ENCODE measurements at places on chromosomes 13 and 19.

DNA sequence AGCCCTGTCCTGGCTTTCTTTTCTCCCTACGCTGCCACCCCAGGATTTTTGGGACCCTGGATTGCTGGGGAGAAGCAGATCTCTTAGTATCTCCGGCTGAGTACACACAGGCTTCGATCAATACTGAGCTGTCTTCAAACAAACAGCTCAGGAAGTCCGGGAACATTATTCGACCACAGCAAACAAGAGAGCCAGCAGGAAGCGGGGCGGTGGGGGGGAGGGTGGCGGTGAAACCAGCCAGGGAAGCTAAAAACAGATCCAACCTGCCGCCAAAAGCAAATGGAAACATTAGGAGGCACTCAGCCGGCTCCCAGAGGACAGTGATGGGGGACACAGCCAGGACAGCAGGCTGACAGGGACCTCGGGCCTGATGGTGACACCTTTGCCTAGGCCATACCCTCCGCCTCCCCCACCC, 12.2 kb upstream of the BCAM start:
- DNase-seq, result no peak

DNA sequence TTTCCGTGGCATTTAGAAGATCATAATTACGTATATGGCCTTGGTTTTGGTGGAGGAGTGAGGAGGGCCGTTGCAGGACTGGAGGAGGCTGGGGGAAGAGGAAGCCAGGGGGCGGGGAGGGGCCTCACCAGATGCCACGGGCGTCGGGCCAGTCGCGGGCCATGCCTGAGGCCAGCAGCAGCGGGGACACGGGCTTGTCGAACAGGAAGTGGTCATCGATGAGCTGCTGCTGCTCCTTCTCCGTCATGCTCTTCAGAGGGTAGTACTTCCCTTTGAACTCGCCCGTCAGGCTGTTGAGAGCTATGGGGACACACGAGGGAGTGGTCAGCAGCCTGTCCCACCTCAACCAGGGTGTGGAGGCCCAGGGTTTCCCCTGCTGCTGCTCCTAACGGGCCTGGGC, 11.1 kb downstream of the CKM start:
- no peak for DNase-seq

GRCh38 chr13:95920485-95920884, 132.7 kb downstream of the UGGT2 start:
- DNase-seq, result no peak

DNA sequence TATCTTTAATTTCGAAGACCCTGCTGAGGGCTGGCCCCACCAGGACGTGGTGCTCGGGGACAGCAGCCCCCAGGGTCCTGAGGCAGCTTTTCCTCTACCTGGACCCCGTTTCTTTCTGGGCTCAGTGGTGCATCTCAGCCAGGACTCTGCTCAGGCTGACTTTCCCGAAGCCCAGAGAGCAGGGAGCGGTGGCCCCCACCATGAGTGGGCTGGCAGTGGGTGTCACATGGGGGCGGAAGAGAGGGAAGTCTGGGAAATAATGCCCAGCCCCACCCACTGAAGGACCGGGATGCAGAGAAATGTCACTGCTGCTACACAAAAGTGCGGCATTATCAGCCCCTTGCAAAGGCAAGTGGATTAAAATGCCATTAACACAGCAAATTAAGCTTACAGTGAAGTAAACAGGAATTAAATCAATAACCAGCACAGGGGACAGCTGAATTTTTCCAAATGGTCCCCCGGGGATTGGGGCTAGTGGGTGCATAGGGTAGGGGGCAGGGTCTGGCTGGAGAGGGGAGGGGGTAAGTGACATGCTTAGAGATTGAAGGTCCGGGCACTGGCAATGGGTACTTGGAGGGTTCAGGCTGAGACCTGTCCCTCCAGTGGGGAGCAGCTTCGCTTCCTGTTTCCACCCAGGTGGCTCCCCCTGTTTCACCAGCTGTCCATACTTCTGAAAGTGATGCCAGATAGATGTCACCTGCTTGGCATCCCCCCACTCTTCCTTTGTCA, 177.3 kb downstream of the URI1 start:
- DNase-seq, result no peak

GRCh38 chr19:51242881-51243630, 7.8 kb upstream of the SIGLECL1 start:
- DNase-seq, result no peak

- no peak for DNase-seq
These were observed 35.5 kb downstream of the AP1M1 start for GRCh38 chr19:16233081-16233776.

- DNase-seq, result no peak
These were observed 640 bp upstream of the EPOR start for GRCh38 chr19:11384778-11385129.

GRCh38 chr19:18319591-18320135, 3.2 kb downstream of the LSM4 start:
- DNase-seq, result no peak

DNA sequence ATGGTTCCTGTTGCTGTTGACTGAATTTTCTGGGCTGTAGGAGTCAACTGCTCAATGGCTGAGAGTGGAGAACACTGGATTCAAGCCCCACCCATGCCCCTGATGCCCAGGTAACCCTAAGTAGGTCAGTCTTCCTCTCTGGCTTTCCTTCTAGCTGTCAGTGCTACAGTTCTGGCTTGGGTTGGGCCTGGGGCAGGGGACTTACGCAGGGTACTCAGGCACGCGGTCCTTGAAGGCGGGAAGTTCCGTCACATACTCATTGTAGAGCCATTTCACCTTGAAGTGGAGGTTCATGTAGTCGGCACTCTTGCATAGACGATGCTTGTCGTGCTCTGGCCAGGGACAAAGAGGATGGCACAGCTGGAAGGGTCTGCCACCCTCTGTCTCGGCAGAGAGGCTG, 55.6 kb downstream of the UNC13A start:
- no peak for DNase-seq

DNA sequence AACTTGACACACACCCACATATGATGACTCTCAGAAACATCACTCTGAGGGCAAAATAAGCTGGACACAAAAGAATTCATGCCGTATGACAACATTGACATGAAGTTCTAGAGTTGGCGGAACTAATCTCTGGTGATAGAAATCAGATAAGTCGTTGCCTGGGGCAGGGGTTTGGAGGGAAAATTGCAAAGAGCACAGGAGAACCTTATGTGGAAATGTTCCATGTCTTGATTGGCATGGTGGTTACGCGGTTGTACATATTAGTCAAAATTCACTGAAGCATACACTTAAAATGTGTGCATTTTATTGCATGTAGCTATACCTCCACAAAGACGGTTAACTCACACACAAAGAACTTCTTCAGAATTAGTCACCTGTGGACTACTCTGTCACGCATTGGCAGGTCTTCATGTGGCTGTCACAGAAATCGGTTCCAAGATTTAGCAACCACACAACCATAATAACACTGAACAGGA, 137.8 kb upstream of the GJB6 start:
- no peak for DNase-seq

DNA sequence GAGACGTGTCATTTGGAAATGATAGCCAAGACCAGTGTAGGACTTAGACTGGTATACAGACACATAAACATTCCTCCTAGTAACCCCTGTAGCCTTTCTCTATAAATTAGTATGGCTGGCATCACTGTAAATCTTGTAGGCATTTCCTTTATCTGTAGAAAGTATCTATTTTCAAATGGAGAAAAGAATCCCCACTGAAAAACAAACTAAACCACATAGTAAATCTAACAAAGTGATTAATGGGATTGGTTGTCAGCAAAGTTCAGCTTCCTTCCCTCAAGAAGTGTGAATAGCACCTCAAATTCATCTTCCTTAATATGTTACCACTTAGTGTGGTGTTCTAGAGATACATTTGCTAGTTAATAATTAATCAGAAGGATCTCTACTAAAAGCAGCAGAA, 119.4 kb upstream of the NBEA start:
- no peak for DNase-seq

GRCh38 chr19:47227352-47228167, 3.4 kb downstream of the BBC3 start:
- peak; percentile 80 for DNase-seq

DNA sequence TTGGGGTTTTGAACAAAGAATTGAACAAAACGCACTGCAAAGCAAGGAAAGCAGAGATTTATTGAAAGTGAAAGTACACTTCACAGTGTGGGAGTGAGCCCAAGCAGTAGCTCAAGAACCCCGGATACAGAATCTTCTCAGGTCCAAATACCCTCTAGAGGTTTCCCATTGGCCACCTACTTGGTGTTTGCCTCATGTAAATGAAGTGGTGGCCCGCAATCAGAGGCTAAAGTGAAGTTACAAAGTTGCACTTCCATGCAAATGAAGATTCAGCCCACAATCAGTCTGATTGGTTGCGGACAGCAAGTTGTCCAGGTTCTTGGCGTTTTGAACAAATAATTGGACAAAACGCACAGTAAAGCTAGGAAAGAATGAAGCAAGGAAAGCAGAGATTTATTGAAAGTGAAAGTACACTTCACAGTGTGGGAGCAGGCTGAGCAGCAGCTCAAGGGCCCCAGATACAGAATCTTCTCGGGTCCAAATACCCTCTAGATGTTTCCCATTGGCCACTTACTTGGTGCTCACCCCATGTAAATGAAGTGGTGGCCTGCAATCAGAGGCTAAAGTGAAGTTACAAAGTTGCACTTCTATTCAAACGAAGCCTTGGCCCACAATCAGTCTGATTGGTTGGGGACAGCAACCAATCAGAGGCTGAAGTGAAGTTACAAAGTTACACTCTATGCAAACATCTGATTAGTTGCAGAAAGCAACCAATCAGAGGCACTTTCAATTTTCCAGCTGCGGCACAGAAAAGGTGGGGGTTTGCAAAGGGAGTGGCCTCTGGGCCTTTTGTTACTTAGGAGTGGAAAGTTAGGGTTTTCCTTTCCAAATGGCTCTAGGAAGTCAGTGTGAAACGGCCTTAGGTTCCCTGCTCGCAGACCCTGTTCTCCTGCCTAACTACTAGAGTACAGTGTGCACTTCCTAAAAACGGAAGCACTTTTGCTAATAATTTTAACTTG, 4.8 kb upstream of the TM9SF2 start:
- DNase-seq, result peak; percentile 90

GRCh38 chr13:93715866-93716265, 489.3 kb downstream of the GPC6 start:
- DNase-seq, result no peak

DNA sequence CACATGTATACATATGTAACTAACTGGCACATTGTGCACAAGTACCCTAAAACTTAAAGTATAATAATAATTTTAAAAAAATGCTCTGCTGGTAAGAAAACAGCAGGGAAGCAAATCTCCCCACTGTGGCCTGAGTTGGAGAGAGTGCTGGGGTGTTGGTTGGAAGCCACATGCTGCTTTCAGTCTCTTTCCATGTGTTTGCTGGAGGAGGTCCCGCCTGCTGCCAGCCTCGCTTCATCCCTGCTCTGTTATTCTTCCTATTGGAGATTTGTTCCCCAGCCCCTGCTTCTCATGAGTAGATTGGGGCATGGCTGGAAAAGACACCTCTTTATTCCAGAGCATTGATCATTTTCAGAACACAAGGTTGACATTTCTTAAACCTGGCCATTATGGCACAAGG, 230.5 kb downstream of the FGF9 start:
- DNase-seq, result no peak

DNA sequence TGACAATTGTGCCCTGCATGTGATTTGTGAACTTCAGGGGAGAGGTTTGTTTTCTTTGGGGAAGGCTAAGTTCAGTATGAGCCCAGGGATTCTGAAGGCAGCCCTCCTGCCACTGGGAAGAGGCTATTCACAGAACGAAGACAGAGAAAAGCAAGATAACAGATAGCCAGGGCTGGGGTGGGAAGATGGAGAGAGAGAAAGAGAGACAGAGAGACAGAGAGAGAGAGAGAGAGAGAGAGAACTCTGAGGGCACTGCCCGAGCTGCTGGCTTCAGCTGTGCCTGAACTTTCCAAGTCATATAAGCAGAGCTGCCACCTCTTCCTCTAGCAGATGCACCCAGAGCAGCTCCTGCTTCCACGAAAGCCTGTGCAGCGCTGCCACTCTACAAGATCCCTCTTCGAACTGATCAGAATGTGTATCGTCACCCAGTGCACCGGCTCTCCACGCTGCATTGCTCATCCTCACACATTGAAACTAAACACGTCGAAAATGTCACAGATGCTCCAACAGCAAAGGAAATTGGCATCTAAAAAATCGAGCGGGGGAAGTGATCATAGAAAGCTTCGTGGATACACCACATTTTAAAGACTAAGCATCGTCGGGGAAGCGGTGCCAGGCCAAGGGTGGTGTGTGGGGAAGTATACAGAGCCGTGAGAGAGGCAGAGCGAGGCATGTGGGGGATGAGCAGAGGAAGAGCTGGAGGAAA, 81.8 kb upstream of the SIAH3 start:
- no peak for DNase-seq

GRCh38 chr19:2214251-2214650, 21.9 kb downstream of the PLEKHJ1 start:
- DNase-seq, result no peak

DNA sequence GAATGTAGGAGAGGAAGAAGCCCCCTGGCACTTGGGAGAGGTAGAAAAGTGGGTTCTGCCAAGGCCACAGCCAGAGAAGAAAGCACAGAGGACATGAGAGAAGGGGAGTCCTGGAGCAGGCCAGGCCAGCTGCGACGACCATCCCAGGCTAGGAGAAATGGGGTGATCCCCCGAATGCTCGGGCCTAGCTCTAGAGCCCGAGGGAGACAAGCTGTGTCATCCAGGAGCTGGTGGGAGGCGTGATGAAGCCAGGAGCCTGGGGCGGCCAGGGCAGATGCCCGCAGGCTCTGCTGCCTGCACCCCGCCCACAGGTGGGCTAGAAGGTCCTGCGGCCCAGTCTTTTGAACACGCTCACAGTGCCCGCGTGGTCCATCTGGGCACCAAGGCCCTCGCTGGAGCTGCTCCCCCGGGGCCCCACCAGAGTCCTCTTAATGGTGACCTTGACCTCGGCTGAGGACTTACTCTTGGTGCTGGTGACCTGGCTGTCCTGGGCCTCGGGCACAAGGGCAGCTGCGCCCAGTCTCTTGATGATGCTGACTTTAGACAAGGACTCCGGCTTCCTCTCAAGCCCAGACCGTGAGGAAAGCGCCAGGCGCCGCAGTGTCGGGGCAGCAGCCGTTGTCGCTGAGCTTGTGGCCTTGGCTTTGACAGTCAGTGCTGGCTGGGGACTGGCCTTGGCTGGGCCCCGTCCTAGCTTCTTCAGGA, 26.5 kb downstream of the C19orf47 start:
- no peak for DNase-seq

DNA sequence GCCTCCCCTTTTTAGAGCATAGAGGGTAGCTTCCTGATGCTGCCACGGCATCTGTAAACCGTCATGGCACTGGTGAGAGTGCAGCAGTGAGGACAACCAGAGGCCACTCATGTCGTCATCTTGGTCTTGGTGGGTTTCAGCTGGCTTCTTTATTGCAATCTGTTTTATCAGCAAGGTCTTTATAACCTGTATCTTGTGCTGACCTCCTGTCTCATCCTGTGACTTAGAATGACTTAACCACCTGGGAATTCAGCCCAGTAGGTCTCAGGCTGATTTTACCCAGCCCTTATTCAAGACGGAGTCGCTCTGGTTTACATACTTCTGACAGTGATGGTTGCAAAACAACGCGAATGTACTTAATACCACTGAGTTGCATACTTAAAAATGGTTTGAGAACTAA, 14.4 kb upstream of the FBN3 start:
- no peak for DNase-seq

GRCh38 chr19:1423436-1424191, 14.6 kb upstream of the RPS15 start:
- no peak for DNase-seq

GRCh38 chr19:55384131-55384919, at the start of gene TMEM238:
TSS of gene TMEM238 (minus strand) at chr19:55384292. CDS start at chr19:55384259, 33 bp downstream.
- no peak for DNase-seq

- DNase-seq, result no peak
These were observed 75.1 kb downstream of the COL4A2 start for GRCh38 chr13:110382229-110382628.

GRCh38 chr13:70604448-70604847, 496.2 kb upstream of the KLHL1 start:
- no peak for DNase-seq

Data from stromal cell of bone marrow (primary cell).